ENCODE measurements at places on chromosomes 5 and 9. TPM values are rescaled to one million over a fixed set of nuclear protein-coding genes. Genes with fewer than 3 reads are reported as not detected.

FAXDC2 gene
- total RNA-seq = 1.3 TPM

HDAC3 gene
- total RNA-seq = 49.1 TPM

UBAP1 gene
- 38.3 TPM for total RNA-seq

FBXW11 gene
- total RNA-seq = 33.2 TPM

UNC13B gene
- 22.4 TPM for total RNA-seq

DBH gene
- not detected for total RNA-seq

PCDHA10 gene
- total RNA-seq = 0.13 TPM

PTGES gene
- total RNA-seq = 5.1 TPM

ACSL6 gene
- not detected for total RNA-seq
